ENCODE measurements at places on chromosomes 3 and 15. TPM values are rescaled to one million over a fixed set of nuclear protein-coding genes. Genes with fewer than 3 reads are reported as not detected.

LHFPL4 gene
- 63.0 TPM for total RNA-seq

RAD18 gene
- total RNA-seq, result 9.0 TPM

SSUH2 gene
- 3.9 TPM for total RNA-seq

GOLGA6L10 gene
- total RNA-seq, result 3.0 TPM

ZNF639 gene
- total RNA-seq, result 32.7 TPM

KLF15 gene
- total RNA-seq, result 101 TPM

SLC28A2 gene
- not detected for total RNA-seq

BMF gene
- total RNA-seq, result 1.4 TPM

BTLA gene
- 0.15 TPM for total RNA-seq

KLHL40 gene
- 0.16 TPM for total RNA-seq

IFT57 gene
- total RNA-seq, result 41.1 TPM

TRMT10C gene
- 18.1 TPM for total RNA-seq

BCHE gene
- 3.9 TPM for total RNA-seq

ZNF502 gene
- total RNA-seq, result 4.3 TPM

CCR9 gene
- 0.35 TPM for total RNA-seq

ZNF620 gene
- 6.0 TPM for total RNA-seq

STAB1 gene
- total RNA-seq, result 25.1 TPM

NISCH gene
- 227 TPM for total RNA-seq

MITF gene
- total RNA-seq, result 14.7 TPM

ZKSCAN7 gene
- total RNA-seq, result 5.9 TPM

FEZF2 gene
- 10.0 TPM for total RNA-seq

ONECUT1 gene
- total RNA-seq, result not detected

CAND2 gene
- total RNA-seq, result 22.2 TPM

PLAAT1 gene
- total RNA-seq, result 10.0 TPM

NMNAT3 gene
- 21.8 TPM for total RNA-seq

SNTN gene
- total RNA-seq, result 0.61 TPM

ZNF717 gene
- 25.5 TPM for total RNA-seq

MESP2 gene
- total RNA-seq, result 1.8 TPM

ZNF592 gene
- 36.8 TPM for total RNA-seq

EFCC1 gene
- 1.8 TPM for total RNA-seq

LSAMP gene
- 221 TPM for total RNA-seq

SLC30A4 gene
- total RNA-seq, result 13.1 TPM

CIAO2A gene
- 23.4 TPM for total RNA-seq

PPP1R14D gene
- not detected for total RNA-seq

ILDR1 gene
- total RNA-seq, result not detected

TNFAIP8L3 gene
- total RNA-seq, result 13.9 TPM

WDR93 gene
- 0.26 TPM for total RNA-seq

FBXO40 gene
- total RNA-seq, result 3.6 TPM

MUSTN1 gene
- 18.0 TPM for total RNA-seq

DPPA2 gene
- total RNA-seq, result not detected

CNTN3 gene
- total RNA-seq, result 28.2 TPM

DCP1A gene
- total RNA-seq, result 21.5 TPM

ZPLD1 gene
- not detected for total RNA-seq

FOXB1 gene
- not detected for total RNA-seq

FGF7 gene
- total RNA-seq, result 0.63 TPM

EFCAB12 gene
- total RNA-seq, result 5.8 TPM

DUOXA2 gene
- not detected for total RNA-seq

SI gene
- not detected for total RNA-seq

UROC1 gene
- total RNA-seq, result 0.63 TPM

SH2D7 gene
- not detected for total RNA-seq

CHRNA7 gene
- total RNA-seq, result 16.7 TPM

SLC6A1 gene
- total RNA-seq, result 214 TPM

SUSD5 gene
- total RNA-seq, result 12.1 TPM

PCOLCE2 gene
- 3.5 TPM for total RNA-seq

LEKR1 gene
- total RNA-seq, result 1.7 TPM

Data from dorsolateral prefrontal cortex (tissue), 122 donors.